ENCODE measurements at places on chromosomes 2 and 18.

DNA sequence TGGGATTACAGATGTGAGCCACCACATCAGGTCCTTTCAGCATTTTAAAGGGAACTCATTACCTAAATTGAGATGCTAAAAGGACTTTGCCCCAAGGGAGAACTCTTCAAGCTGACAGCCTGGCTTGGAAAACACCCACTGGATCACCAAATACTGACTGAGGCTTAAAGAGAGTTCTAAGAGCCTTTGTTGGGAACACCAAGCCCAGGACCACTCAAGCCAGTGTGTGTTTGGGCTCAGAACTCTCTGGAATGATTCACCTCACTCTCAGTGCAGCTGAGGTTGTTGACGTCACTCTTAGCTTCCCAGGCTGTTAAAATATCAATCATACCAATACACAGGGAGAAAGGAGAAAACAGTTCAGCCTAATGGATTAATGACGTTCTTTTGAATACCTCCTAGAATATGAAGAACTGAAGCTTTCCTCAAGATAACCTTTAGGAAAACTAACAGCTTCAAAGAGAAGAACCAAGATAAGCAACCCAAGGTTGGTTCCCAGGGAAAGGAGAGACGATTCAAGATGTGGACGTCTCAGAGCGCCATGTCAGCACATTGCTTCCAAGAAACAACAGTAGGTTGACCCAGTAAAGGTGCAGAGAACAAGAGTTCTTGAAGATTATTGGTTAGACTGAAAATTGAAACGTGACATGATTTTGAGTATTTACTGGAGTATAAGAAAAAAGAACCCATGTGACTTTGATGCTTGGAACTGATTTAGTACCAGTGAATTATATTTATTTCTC, 48.0 kb upstream of the MGAT4A start:
- DNase-seq = no peak

DNA sequence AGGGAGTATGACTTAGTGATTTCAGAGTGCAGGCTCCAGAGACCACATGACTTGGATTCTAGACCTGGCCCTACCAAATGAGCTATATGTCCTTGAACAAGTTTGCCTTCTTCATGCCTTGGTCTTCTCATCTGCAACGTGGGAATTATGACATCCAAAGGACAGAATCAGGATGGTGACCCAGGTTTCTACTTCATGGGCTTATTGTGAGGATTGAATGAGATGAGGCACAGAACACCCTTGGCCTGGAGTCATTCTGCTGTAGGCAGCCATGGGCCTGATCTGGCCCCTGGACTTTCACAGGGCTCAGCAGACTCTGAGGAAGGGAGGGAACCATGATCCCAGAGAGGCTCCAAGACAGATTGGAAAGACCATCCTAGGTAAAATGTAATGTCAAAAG, 85.6 kb upstream of the HAAO start:
- DNase-seq = no peak

DNA sequence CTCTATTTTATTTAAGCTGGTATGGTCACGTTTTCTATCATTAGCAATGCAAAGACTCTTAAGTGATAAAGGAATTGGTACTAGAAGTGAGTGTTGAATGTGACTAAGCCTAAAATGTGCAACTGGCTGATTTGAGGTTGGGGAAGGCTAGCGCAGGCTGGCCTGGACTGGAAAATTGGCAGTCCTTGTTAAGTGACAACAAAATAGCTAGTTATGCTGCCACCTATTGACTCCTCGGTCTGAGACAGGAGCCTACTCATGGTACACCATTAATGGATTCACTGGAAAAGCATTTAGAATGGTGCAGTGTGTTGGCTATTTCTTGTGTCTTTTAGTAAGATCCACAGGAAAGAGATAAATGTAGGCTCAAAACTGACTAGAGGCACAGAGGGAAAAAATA, 5.7 kb upstream of the WIPF1 start:
- peak; percentile 59 for DNase-seq

DNA sequence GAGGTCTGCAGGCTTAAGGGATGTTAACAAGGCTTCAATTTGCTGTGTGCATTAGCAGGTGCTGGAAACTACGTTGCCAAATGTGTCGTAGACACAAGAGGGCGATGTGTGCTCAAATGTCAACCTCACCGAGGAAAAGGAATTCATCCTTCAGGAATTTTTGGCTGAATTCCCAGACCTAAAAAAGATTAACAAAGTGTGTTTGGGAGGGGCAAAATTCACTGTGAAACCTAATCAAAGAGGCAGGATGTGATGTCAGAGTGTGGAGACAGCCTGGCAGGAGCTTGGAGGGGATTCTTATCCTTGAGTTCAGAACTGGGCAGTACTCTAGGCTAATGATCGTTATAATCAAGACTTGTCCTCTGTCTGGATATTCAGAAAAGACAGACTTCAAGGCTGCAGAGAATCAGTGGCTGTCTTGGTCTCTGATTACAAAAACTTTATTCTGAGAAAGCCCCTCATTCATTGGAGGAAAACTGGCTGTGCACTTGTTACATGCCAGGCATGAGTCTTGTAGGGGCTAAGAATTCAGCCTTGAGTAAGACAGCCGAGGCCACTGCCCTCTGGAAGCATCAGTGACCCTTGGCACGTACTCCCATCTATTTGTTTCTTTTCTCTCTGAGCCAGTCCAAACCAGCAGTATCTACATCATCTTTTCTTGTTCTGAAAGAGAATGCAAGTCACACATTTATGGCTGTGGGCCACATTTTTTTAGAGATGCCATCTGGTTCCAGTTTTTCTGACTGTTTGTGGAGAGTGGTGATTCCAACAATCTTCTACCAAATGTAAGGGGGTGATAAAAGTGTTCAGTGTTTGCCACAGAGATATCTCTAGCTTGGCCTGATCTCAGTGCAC, 18.7 kb upstream of the SCYGR1 start:
- DNase-seq = peak; percentile 24

DNA sequence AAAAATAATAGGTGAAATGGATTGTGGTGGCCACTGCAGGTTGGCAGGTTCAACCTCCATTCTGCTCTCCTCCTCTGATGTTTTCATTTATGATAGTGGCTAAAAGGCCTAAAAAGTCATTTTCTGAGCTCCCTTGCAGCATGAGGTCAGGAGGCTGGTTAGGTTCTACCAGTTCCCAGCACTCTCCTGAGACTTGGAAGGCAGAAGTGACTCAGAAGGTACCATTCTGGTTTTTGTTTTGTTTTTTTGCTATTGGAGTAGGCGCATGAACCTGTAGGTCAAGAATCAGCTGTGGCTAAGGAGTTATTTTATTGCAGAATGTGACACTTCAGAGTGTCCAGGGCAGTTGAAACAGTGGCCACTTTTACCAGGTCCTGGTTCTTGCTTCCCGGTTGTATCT, 181.9 kb downstream of the CCDC102B start:
- DNase-seq = no peak

DNA sequence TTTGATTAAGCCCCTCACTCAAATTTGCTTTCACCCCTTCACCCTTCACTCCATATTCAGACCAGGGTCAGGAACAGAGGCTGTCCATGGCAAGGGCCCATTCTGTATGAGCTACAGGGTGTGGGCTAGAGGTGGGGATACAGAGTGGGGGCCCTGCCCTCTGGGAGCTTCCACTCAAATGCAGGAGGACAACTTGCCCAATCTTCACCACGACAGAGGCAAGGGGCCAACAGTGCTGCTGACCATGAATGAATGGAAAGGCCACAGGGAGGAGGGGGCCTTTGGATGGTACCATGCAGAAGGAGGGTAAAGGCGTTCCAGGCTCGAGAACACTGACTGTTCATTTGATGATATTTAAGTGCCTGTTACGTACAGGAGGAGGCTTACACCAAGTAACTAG, 22.8 kb downstream of the ADRA2B start:
- DNase-seq = no peak

DNA sequence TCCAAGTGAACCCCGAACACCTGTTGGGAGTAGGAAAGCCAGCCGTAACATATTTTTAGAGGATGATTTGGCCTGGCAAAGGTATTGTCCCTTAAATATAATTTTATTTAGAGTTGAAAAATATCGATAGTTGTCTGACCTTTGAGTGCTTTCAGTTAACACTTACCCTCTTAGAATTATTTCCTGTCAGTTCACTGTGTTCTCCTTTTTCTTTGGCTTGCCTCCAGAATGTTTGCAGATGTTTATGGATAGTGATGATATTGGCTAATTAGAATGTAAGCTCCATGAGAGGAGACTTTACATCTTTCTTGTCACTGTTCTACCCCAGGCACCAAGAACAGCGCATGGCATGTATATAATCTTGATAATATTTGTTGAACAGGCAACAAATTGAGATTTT, 19.8 kb downstream of the PIKFYVE start:
- DNase-seq = no peak

GRCh38 chr2:240143801-240144648, 3.6 kb upstream of the OTOS start:
- DNase-seq = peak; percentile 84

GRCh38 chr18:23825978-23826405, 136.7 kb downstream of the LAMA3 start:
- no peak for DNase-seq

DNA sequence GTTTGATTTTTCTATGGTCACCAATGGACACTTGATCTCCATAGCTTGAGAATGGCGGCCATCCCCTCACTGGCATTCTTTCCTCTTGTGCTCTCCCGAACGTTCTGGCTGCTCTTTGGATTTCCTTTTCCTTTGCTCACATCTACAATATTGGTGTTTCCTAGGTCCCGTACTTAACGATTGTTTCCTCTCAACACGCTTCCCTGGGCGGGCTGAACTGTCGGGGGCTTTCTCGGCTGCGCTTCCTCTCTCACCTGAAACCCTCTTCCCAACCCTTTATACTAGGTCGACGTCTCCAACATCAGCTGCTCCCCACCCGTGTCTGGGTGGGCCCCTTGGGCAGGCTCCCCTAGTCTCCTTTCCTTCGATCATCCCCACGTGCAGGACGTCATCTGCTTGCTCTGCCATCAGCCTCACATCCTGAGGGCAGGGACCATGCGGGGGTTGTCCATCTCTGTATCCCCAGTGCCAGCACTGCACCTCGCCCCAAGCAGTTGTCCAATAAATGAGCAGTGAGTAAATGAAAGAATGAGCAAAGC, 634 bp upstream of the DIS3L2 start:
- DNase-seq = no peak
